MM.1S (cell line): ENCODE measurements at places on chromosomes 5 and 9.

GRCh38 chr9:111731928-111732327 is 62.8 kb downstream of the SHOC1 start:
- DNase-seq = no peak

GRCh38 chr9:36798350-36799065 is 225.8 kb downstream of the MELK start:
- DNase-seq = no peak

DNA sequence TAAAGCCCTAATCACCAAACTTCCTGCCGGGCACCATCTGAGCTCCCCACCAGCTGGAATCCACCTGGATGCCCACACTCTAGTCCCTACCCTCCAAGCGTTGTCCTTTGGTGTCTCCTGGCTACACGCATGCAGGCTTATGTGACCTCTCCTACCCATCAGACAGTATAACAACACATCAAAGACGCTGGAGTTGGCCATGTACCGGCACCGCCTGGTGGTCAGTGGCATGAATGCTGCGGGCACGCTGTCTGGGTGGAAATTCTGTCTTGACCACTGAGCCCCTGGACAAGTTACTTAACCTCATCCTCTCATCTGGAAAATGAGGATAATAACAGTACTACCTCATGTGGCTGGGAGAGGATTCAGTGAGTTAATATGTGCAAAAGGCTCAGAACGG is 23.4 kb upstream of the CORO2A start:
- no peak for DNase-seq

DNA sequence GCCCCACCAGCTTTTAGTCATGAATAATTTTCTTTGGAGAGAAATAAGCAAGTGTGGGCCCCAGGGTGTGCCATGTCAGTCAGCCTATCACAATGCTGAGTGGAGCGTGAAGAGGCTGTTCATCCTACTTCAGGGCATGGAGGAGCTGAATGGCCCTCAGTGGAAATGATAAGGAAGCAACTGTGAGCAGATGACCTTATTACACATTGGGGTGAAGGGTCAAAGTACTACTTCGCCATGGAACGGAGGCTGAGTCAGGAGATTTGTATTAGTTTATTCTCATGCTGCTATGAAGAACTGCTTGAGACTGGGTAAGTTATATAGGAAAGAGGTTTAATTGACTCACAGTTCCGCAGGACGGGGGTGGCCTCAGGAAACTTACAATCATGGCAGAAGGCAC is 231.0 kb upstream of the ADAMTS16 start:
- DNase-seq = no peak

- DNase-seq = no peak
Measured at GRCh38 chr9:33311953-33312352, 21.6 kb downstream of the NFX1 start.

- DNase-seq = no peak
Measured at GRCh38 chr5:37511646-37512045, 132.5 kb downstream of the WDR70 start.

DNA sequence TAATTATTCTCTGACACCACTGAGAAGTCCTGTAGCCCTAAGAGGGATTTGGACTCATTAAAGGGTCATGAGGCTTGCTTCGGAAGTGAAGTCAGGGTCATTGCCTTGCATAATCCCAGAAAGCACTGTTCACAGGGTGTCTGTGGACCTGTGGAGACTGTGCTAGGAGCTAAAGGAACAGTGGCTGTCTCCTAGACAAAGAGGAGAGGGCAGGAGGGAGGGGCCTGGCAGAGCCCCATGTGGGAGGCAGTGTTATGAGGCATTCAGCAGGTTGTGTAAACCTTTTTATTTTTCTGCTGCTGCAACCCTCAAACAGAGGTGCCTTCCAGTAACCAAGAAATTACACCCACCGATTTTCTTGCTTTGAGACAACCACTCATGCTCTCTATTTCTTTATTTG is 3.3 kb downstream of the TMEM174 start:
- no peak for DNase-seq

DNA sequence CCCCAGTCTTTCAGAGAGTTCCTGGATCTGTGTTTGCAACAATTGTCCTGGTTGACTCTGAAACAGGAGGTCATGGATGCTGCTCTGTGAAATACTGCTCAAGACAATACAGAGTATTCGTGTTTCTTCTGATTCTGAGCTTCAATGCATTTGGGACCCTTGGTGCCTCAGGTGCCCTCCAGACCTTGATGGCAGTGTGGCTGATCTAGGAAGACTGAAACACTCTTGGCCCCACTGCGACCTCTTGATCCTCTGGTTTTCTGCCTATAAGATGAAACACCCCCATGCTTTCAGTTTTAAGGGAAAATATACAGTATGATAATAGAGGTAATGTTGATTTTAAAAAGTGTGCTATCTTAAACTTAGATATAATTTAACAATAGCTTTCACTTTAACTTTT is 67.6 kb downstream of the GDNF start:
- no peak for DNase-seq

- DNase-seq = no peak
Measured at GRCh38 chr9:123373946-123374345, 17.9 kb downstream of the CRB2 start.

DNA sequence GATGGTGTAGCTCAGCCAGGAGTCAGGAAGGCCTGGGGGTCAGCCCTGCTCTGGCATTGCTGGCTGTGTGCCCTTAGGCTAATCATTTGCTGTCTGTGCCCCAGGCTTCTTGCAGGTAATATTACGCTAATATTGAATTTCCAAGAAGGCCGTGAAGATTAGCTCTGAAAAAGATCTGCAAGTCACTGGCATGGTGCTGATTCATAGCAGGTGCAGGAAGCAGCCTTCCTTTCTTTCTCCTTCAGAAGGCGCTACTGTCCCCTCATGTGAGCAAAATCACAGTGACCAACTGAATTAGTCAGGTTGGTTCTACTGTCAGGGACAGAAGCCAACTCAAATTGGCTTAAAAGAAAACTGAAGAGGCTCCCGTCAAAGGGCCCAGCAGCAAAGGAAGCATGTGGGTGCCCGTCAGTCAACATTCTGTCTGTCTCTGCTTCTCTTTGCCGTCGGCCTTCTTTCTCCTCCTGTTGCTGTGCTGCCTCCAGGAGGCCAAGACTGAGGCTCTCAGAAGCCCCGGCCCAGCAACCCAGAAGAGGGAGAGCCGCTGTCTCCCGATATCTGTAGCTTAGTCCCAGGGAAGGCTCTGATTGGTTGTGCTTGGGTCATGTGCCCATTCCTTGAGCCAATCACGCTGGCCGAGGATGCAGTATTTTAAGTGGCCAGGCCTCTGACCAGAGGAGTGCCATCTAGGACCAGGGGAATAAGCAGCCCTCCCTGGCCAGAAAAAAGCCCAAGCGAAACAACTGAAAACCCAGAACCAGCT is 67.8 kb upstream of the NEURL1B start:
- no peak for DNase-seq

GRCh38 chr9:122866079-122866478 is 37.7 kb upstream of the PDCL start:
- DNase-seq = no peak

DNA sequence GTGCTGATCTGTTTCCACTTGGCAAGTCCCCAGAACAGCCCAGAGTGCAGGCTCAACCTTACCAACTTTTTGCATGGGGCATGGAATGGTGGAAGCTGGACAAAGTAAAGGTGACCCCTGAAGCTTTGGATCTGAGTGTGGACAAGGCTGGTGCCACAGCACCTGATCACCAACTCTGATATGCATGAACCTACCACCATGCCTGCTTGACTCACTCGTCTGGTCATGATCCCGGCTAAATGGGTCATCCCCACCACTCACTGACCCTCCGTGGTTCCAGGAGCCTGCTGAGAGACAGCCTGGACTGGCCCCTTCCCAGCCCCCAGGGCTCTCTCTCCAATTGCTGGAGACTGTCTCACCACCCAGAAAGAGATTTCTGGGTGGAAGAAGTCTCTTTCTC is 14.4 kb upstream of the SLC22A4 start:
- DNase-seq = no peak

DNA sequence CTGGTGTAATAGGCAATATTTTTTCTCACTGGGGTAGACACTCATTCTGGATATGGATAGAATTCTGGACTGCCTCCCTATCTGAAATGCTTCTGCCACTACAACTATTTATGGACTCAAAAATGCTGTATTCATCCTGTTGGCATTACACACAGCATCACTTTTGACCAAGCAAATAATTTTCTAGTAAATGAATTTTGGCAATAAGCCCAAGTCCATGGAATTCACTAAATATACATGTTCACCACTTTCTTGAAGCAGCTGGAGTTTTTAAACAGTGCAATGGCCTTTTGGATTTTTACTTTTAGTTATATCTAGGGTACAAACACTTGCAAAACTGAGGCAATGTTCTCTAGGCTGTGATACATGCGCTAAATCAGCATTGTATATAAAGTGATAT is 724.9 kb upstream of the EDIL3 start:
- DNase-seq = no peak

DNA sequence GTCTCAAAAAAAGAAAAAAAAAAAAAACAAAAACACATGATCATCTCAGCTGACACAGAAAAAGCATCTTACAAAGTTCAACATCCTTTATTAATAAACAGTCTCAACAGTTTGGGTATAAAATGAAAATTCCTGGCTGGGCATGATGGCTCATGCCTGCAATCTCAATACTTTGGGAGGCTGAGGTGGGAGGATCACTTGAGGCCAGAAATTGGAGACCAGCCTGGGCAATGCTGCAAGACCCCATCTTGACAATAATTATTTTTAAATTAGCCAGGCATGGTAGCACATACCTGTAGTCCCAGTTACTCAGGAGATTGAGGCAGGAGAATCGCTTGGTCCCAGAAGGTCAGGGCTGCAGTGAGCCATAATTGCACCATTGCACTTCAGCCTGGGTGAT is 7.9 kb upstream of the CNTRL start:
- DNase-seq = no peak

- no peak for DNase-seq
Measured at GRCh38 chr5:93622240-93622885, 39.3 kb downstream of the NR2F1 start.

GRCh38 chr5:9057406-9058000 is 488.4 kb downstream of the SEMA5A start:
- no peak for DNase-seq

DNA sequence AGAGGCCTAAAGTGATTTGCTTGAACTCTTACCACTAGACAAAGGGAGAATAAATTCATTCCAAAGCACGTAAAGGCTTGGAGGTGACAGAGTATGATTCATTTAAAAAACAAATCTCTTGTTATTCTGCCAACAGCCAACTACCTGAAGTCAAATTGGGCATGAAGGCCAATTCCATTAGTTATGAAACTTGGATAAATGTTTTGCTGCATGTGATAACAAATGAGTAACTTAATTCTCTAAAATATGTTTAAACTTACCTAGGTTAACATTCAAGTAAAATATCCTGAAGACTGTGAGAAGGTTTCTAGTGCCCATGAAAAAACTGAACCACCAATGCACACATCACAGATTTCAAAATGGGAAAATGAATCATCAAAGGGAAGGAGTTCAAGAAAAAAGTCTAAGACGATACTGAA is 120.1 kb upstream of the TSLP start:
- no peak for DNase-seq

- no peak for DNase-seq
Measured at GRCh38 chr9:16039988-16040761, 487.3 kb downstream of the CCDC171 start.

DNA sequence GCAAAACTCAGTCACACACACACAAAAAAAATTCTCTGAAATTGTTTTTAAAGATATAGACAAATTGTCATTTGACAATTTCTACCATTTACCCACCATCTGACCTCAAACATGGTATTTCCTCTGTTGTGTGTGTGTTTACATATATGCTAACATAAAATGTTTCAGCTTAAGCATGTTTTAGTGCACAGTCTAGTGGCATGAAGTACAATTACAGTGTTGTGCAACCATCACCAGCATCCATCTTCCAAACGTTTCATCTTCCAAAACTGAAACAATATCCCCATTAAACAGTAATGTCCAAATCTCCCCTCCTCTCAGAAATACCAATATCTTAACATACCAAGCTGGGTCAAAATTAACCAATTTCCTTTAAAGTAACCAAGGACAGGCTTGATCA is 65.2 kb downstream of the MYO10 start:
- no peak for DNase-seq

DNA sequence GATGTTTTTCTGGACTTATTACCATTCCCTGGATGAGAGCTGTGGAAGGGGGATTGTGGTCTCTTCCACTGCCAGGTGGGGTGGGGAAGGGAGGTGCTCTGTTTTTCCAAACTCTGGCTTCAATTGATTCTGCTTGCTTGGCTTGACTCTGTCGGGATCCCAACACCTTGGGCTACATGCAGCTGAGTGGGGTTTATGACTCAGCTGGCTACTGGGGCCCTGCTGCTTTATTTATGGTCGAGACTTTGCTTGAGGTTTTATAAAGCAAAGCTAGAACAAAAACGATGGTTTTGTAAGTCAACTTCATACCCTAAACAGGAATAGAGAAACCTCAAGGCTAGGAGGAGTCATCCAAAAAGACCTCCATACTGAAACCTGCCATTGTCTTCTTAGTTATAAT is 76.3 kb downstream of the AOPEP start:
- DNase-seq = peak; percentile 33

DNA sequence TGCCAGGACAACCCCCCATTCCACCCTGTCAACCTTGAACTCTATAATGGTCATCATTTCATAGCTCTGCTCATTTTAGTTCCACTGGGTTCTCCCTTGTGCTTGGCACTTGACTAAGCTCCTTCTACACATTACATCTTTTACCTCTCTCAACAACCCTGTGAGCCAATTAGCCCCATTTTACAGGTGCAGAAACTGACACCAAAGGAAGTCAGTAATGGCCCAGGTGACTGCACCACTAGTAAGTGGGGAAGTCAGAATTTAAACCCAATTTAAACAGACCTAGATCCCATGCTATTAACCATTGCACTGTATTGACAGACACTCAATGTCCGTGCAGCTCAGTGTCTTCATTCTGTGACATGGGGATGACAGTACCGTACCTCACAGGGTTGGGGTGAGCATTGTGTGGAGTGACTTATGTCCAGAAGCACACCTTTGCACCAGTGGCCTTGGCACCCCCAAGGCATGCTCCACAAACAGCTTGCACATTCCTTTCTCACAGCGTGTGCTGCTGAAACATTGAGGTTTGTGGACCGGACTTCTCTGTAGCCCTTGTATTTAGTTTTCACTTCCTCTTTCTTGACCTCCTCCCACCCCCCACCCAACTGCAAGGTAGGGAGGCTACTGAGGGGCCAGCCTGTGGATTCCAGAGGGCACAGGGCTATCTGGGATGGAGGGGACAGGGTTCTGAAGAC is 23.1 kb downstream of the IRF1 start:
- DNase-seq = peak; percentile 78

GRCh38 chr9:90772386-90772785 is 29.2 kb upstream of the SYK start:
- no peak for DNase-seq

DNA sequence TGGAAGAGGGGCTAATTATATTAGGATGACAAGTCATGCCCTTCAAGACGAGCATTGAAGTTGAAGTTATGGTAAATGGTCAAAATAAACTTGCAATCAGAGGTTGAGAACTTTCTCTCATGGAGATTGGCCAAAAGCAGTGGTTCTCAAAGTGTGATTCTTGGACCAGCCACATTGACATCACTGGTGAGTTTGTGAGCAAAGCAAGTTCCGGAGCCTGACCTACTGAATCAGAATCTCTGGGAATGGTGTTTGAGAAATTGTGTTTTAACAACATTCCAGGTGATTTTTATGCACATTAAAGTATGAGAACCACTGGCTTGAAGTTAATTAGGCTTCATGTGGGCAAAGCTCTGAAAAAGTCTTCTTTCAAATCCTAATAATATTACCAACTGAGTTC is 403.5 kb downstream of the ZSWIM6 start:
- DNase-seq = no peak
